Inflammatory macrophage treated with lipopolysaccharide for 4 hours (primary cell): ENCODE measurements at places on chromosomes 4 and X.

- DNase-seq = no peak
Measured at GRCh38 chr4:150012851-150013360, 65.3 kb upstream of the DCLK2 start.

- DNase-seq = peak; percentile 42
Measured at GRCh38 chr4:40730091-40730679, 19.6 kb upstream of the NSUN7 start.

DNA sequence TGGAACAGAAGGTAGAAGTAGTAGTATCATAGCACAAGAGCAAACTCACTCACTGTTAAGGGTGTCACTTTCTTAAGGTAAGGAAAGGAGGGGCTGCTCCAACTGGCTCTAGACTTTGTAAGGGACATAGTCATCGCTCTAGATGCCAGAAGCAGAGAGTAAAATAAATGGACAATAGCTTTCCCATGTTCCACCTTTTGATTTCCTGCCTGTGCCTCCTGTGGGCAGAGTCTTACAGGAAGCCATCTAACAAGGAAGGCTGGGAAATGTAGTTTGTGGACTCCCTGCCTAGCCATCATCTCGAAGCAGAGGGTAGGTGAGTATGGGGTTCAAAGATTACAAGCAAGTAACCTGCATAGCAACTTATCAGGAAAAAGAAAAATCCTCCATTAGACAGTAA, 1.7 kb upstream of the METTL14 start:
- no peak for DNase-seq

DNA sequence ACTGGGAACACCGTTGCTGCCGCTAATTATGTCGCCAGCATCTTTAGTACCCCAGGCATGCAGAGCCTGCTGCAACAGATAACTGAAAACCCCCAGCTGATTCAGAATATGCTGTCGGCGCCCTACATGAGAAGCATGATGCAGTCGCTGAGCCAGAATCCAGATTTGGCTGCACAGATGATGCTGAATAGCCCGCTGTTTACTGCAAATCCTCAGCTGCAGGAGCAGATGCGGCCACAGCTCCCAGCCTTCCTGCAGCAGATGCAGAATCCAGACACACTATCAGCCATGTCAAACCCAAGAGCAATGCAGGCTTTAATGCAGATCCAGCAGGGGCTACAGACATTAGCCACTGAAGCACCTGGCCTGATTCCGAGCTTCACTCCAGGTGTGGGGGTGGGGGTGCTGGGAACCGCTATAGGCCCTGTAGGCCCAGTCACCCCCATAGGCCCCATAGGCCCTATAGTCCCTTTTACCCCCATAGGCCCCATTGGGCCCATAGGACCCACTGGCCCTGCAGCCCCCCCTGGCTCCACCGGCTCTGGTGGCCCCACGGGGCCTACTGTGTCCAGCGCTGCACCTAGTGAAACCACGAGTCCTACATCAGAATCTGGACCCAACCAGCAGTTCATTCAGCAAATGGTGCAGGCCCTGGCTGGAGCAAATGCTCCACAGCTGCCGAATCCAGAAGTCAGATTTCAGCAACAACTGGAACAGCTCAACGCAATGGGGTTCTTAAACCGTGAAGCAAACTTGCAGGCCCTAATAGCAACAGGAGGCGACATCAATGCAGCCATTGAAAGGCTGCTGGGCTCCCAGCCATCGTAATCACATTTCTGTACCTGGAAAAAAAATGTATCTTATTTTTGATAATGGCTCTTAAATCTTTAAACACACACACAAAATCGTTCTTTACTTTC, 1.8 kb downstream of the UBQLN2 start:
- no peak for DNase-seq

- no peak for DNase-seq
Measured at GRCh38 chr4:164828955-164829354, 48.0 kb upstream of the APELA start.
